Right cardiac atrium (tissue), 5 donors: ENCODE measurements at places on chromosomes 11 and 22.

GRCh38 chr22:19329454-19329853, 37.9 kb upstream of the CLTCL1 start:
- DNase-seq = no peak

DNA sequence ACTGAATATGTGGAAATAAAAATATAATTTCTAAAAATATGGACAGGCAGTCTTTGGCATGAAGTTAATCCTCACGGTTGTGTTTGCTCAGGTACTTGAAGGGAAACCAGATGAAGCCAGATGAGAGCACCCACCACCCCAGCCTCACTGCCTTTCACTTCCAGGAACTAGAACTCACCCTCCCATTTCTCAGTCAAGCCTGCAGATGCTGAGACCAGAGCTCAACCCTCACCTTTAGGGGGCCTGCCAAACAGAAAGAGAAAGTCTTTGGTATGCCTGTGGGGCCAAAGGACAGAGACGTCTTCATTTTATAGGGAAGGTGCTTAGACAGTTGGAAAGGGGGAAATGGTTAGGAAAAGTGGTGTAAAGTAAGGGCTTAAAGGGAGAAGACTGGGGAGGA, 252.8 kb upstream of the PLET1 start:
- DNase-seq = no peak

DNA sequence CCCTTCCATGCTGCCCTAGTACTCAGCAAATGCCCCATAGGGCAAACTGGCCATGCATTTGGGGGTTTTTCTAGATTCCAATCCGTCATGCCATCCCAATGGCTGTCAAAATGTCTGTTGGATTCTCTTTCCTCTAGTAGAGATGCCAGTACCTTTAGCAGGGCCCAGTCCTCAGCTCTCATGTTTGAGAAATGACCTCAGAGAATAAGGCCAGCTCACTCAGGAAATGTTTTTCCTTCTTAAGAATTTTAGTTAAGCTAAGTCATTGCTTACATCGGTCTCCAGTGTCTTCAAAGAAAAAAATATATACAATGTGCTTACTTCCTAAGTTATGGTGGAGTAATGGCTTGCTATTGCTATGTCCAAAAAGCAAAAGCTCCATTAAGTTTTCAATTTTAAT, 14.1 kb upstream of the ALKBH3 start:
- DNase-seq = no peak

DNA sequence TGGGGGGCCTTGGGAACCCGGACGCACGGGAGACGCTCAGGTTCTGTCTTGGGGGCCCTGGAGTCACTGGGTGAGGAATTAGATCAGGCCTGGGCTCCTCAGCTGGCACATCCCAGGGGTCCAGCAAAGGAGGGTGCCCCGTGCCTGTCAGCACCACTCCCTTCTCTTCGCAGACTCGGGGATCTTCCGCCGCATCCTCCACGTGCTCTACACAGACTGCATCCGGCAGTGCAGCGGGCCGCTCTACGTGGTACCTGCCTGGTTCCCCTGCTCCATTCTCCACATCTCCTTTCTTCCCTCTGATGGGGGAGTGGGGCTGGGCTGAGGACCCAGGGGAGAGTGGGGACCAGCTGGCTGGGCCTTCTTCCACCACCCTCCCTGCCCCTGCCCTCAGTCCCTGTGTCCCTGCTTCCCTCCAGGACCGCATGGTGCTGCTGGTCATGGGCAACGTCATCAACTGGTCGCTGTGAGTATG, 6.7 kb upstream of the TAGLN start:
- DNase-seq = no peak

- peak; percentile 66 for DNase-seq
Observed at GRCh38 chr11:854601-855329, 12.1 kb downstream of the TSPAN4 start.

- DNase-seq = no peak
Observed at GRCh38 chr22:27870234-27871191, 48.5 kb downstream of the PITPNB start.

DNA sequence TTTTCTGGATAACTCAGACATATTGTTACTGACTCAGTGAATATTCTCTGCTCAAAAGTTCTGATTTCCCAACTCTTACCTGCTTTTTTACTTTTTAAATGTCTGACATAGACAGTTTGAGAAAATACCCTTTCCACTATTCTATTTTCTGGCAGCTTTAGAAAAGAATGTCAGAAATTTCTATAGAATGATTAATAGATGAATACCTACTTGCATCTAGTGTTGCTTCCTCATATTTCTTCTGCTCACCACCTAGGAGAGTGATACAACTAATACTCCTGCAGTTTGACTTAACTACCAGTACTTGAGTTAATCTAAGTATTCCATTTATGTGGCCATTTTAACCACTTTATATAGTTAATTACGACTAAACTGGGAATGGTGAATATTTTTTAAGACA, 55.2 kb downstream of the KDM2A start:
- DNase-seq = no peak
